ENCODE measurements at places on chromosomes 2 and 18.

DNA sequence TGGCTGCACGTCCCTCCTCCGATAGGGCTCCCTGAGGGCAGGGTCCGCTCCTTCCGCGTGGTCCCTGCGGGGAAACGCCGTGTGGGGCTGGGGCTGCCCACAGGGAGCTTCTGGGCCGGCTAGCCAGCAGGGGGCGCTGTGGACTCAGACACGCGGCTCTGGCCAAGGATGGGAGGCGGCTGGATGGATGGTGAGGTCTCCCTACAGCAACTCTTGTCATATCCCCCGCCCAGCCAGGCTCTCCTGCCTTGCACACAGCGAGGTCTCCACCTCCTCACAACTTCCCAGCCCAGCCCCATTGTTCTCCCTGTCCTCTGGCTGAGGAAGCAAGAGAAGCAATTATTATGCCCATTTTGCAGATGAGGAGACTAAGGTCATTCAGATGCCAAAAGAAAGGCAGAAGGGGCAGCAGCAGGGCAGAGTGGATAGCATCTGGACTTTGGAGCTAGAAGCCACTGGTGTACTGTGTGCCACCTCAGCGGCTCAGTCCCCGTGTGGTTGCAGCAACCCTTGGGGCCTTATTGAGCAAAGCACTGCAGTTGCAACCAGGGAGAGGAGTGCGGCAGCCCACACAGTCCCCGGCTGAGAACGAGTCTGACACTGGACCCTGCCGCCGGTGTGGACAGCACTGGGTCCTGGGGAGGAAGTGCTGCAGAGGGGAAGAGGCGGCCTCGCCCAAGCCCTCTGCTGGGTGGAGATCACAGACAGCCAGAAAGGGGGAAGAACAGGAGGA lies 99.0 kb downstream of the ZFP36L2 start:
- no peak for DNase-seq

- no peak for DNase-seq
Measured at GRCh38 chr2:181474222-181474881, 17.2 kb downstream of the ITGA4 start.

DNA sequence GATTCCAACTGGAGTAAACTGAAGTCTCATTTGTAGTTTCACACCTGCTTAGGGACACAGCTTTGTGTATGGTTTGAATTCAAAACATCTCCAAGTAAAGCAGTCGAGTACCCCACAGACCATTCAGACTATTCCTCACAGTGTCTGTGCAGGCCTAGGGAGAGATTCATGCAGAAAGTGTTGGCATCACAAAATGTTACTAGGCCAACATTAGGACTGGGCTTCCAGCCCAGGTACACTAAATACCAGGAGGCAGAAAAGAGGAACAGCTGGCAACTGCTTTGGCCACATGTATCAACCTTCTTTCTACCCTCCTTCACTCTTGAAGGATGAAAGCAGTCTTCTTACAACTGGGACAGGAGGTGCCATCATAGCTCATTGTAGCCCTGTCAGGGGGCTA lies 270.4 kb upstream of the TMEFF2 start:
- no peak for DNase-seq

- no peak for DNase-seq
Measured at GRCh38 chr18:74233933-74234325, 57.8 kb downstream of the CYB5A start.

GRCh38 chr18:28854964-28855363 lies 678.0 kb upstream of the CDH2 start:
- DNase-seq: no peak

Data from NCI-H526 (cell line).